ENCODE measurements at places on chromosomes 5 and 9. TPM values are rescaled to one million over a fixed set of nuclear protein-coding genes. Genes with fewer than 3 reads are reported as not detected.

SLC46A2 gene
- not detected for total RNA-seq

PPP2R2B gene
- total RNA-seq = 0.12 TPM

PCDHGA1 gene
- 0.31 TPM for total RNA-seq

ENC1 gene
- total RNA-seq = 10.8 TPM

SOX30 gene
- total RNA-seq = 0.06 TPM

TRIM36 gene
- 1.8 TPM for total RNA-seq

TAF11L9 gene
- not detected for total RNA-seq

F12 gene
- 25.2 TPM for total RNA-seq

QRFP gene
- total RNA-seq = not detected

WDR70 gene
- 11.6 TPM for total RNA-seq

GRXCR2 gene
- total RNA-seq = not detected

HRH2 gene
- 0.48 TPM for total RNA-seq

KIF4B gene
- total RNA-seq = not detected

AGTPBP1 gene
- total RNA-seq = 4.3 TPM

BTNL3 gene
- total RNA-seq = not detected

RNF20 gene
- total RNA-seq = 23.4 TPM

FANCG gene
- 50.4 TPM for total RNA-seq

SLC6A19 gene
- total RNA-seq = not detected

PCDHGA8 gene
- not detected for total RNA-seq

TMEM171 gene
- 7.2 TPM for total RNA-seq

SH3GL2 gene
- total RNA-seq = 0.17 TPM

SPINK13 gene
- total RNA-seq = not detected

ZNF300 gene
- total RNA-seq = 2.7 TPM

CREBRF gene
- total RNA-seq = 3.5 TPM

C1QTNF2 gene
- not detected for total RNA-seq

RMI1 gene
- 10.3 TPM for total RNA-seq
